CD4-positive, alpha-beta T cell treated with Interferon alpha-2 for 1 hour (primary cell): ENCODE measurements at places on chromosomes 4 and X.

- no peak for DNase-seq
These were observed 7.0 kb downstream of the CD38 start for GRCh38 chr4:15784959-15785634.

- no peak for DNase-seq
These were observed 101.8 kb downstream of the AGTR2 start for GRCh38 chrX:116272322-116272721.

DNA sequence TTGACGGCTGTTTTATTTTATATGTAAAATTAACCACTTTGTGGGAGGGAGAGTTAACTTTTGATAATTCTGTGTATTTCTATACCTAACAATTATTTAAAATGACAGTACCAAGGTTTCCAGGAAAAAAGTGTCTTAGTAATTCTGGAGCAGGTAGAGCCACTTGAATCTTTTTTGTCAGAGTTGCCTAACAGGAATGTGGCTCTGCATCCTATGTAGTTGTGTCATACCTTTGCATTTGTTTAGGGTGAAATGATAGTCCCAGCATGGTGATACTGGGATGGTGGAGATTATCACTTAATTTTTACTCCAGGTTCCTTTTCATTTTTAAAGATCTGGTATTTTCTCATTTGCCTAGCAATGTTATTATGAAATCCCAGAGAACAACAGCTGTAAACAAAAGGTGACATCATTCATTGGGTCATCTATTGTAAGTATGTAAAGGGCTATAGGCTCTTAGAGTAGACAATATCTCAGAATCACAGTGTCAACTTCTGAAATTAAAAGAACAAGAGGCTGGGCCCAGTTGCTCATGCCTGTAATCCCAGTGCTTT, 9.6 kb downstream of the SGMS2 start:
- no peak for DNase-seq

- DNase-seq: no peak
These were observed 223.4 kb downstream of the BCOR start for GRCh38 chrX:39874202-39874816.

DNA sequence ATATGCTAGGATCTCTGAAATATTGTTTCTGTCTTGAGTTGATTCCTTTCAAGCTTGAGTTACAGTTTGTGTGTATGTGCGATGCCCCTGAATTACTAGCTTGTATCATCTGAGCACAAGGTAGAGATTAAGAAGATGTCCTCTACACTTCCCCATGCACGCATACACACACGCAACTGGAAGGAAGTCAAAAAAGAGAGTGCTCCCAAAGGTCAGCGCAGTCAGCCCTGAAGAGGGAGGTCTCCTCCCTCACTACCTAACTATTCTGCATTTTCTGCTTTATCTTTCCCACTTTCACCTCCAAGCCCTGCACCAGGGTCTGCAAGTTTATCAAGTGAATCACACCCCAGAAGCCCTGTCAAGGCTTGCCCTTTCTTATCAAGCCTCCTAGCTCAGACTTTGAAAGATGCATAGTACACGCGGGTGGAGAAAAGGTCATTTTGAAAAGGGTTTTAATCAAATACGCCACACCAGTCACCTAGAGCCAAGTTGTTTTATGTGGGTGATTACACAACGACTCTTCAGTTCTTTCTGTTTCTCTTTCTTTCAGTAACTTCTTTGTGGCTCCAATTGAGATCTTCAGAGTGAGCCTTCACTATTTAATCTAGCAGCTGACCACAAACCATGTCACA, 127.7 kb downstream of the ASB9 start:
- DNase-seq: no peak

- no peak for DNase-seq
These were observed 549.5 kb upstream of the SMIM31 start for GRCh38 chr4:164204434-164204833.

DNA sequence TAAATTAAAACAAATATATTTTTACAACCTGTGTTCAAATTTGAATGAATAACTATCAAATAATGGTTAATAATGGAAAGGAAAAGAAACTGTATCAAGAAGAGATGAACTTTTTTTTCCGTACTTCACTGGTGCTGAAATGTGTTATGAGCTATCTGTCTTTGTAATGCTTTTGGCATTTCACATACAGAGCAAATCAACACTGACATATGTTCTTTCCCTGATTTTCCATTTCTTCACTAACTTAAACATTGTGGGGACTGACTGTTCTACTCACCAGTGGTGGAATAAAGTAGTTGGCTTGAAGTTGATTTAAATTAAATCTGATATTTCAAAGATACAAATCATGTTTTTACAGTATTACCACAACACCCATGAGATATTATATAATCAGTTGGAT, 304.0 kb upstream of the BMP3 start:
- no peak for DNase-seq

GRCh38 chr4:141314627-141315026, 93.9 kb downstream of the ZNF330 start:
- DNase-seq: no peak

DNA sequence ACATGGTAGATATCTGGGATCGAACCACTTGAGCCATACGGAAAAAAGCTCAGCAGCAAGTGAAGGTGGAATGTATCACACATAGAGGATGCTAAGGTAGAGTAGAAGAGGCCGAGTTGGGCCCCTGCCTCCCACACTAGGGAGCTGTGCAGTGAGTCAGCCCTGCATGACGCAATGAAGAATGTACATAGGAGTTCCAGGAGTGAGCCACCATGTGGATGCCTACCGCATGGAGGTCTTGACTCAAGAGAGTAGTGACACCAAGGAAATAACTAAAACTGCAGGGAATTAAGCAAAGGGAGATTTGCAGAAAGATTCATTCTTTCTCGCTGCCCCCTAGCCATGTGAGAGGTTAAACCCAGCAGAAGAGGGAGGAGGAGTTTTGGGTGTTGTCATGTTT, 389.6 kb upstream of the IGFBP7 start:
- DNase-seq: no peak

DNA sequence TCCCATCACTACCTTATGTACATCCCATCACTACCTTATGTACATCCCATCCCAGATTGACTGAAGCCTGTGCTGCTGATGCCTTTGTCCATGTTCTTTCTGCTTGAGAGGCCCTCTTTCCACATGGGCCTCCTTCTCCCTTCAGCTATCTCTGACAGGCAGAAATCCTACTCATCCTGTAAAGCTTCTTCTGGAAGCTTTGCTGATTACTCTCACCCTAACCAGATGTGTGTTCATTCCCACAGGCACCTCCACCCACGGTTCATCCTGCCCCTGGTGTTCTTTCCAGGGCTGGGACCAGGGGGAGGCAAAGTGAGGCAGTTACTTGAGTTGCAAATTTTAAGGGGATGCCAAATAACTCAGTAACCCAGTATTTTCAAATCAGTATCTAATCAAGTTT, 22.5 kb upstream of the FBXW7 start:
- no peak for DNase-seq

DNA sequence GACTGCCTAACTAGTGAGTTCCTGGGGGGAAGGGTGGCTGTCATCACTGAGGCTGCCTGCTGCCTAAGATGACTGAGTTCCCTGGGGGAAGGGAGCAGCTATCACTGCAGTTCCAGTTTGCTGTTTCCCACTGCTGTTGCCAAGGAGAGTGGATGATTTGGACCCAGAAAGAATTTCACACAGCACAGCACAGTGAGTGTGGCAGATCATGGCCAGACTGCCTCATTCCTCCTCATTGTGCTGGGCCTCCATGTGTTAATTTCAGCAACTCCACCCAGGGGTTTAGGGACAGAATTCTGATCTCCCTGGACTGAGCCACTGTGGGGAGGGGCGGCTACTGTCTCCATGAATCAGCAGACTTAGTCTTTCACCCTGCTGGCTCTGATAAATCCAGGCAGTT, 125.0 kb downstream of the TEX13C start:
- DNase-seq: no peak

DNA sequence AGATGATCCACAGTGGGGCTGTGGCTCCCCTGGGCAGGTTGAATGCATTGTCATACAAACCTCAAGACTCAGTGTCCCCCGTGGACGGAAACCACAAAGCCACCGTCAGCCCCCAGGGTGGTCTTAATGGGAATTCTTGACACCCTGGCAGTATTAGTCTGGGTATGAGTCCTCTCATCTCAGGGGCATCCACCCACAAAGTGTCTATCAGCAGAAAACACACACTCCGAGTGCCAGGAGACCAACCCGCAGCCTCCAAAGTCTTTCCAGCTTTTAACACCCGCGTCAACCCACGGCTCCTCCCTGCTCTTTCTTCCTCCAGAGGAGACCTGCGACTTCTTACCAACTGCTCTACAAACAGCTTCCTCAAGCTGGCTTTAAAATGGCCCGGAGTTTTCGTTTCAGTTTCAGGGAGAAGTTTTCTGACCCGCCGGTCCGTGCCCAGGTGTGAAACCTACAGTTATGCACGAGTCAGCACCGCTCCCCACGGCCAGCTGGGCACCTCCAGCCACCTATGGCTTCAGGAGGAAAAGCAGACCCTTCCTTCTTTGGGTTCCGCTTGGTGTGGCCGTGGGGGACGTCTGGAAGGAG, 14.4 kb upstream of the ASMTL start:
- peak; percentile 58 for DNase-seq

DNA sequence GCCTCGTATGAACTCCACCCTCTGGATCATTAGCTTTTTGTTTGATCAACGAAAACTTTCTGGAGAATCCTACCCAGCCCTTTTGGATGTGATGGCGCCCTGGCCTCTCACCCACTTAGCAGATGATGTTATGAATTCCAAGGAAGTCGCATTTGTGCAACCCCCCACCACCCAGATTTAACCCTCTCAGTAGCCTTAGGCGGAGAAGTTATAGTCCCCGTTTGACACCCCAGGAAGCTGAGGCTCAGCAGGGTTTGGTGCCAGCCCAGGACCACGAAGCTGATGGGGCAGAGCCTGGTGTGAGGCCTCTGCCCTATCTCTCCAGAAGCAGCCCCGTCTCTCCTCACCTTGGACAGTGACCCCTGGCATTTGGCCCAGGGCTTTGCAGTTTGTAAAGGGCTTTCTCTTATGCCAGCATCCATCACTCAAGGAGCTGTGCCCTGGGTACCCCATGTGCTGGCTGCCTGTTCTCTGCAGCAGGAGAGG, 1.0 kb downstream of the WFS1 start:
- DNase-seq: no peak

GRCh38 chr4:185730849-185731608, 81.0 kb downstream of the SORBS2 start:
- DNase-seq: no peak

GRCh38 chr4:83503974-83504373, 19.1 kb upstream of the ABRAXAS1 start:
- DNase-seq: peak; percentile 40

GRCh38 chr4:56637154-56637553, 43.9 kb downstream of the HOPX start:
- DNase-seq: no peak

GRCh38 chrX:109952050-109952449, 50.9 kb upstream of the TMEM164 start:
- DNase-seq: no peak

DNA sequence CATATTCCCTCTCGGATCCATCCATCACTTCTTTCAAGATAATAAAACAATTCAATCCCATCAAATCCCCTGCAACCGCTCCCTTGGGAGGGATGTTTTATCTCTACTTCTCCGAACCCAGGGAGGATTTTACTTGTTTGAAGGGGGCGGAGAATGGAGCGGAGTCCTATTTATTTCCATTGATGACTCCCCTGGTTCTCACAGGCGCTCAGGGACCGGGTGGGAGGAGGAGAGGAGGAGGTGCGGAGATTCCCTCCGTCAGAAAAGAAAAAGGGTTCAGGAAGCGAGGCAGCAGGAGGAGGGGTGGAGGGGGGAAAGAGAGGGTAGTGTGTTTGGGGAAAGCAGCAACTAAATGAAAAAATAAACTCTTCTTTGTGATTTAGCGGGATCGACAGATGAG, 2.1 kb downstream of the NDNF start:
- DNase-seq: no peak

- DNase-seq: no peak
These were observed 79.8 kb downstream of the HCCS start for GRCh38 chrX:11190745-11191510.
